Activated T-cell treated with anti-CD3 and anti-CD28 coated beads, Interleukin-2, amount 50 U/mL, for 1 hour (primary cell): ENCODE measurements at places on chromosomes 1 and 21.

DNA sequence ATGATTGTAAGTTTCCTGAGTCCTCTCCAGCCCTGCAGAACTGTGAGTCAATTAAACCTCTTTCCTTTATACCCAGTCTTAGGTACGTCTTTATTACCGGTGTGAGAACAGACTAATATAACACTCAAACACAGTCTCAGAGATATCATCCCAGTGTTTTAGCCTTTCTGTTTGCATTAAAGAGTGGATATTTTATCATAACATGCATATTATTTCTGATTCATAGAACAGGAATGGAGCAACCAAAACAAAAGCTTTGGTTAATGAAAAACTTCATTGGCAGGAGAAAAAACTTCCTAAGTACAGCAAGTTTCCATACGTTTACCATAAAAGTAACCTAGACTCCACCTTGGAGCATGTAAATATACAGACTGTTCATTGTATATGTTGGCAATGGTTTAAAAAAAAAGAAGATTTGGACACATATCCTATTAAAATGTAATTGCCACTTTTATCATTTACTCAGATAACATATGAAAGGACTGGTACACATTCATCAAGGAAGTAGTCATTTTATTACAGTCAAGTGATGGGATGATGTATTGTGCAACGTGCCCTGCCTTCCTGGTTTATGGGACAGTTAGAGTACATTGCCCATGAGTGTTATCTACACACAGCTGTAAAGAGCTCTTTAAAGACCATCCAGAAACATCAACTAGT, 144.8 kb downstream of the ETS2 start:
- no peak for DNase-seq

DNA sequence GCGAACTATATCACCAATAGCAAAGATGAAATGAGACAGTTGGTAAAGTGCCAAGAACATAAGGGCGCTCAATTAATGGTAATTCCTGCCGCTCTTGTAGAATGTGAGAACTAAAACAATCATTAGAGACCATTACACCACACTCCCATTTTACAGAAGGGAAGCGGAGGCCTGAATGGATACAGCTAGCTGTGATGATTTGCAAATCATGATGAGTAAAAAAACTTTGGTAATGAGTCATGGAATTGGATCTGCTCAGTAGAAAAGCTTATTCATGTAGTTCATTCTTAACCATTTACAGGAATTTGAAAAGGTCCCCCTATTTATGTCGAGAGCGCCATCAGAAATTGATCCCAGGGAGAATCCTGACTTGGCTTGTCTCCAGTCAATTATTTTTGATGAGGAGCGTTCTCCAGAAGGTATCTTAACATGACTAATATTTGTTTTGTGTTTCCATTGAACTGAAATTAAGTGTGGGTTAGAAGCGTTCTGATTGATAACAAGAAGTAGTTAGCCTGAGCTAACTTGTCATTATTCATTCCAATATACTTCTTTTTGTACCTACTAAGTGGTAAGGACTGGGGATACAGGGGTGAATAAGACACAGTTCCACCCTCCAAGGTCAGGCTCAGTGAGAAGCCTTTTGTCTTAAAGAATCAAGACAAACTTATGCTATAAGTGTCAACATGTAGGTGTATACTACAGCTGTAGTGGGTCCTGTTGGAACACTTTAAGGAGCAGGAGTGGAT, 812 bp downstream of the TTC4 start:
- DNase-seq, result no peak

- DNase-seq, result no peak
Measured at GRCh38 chr1:151277249-151277648, 4.8 kb upstream of the ZNF687 start.

- no peak for DNase-seq
Measured at GRCh38 chr1:53655931-53656746, 82.8 kb downstream of the GLIS1 start.

DNA sequence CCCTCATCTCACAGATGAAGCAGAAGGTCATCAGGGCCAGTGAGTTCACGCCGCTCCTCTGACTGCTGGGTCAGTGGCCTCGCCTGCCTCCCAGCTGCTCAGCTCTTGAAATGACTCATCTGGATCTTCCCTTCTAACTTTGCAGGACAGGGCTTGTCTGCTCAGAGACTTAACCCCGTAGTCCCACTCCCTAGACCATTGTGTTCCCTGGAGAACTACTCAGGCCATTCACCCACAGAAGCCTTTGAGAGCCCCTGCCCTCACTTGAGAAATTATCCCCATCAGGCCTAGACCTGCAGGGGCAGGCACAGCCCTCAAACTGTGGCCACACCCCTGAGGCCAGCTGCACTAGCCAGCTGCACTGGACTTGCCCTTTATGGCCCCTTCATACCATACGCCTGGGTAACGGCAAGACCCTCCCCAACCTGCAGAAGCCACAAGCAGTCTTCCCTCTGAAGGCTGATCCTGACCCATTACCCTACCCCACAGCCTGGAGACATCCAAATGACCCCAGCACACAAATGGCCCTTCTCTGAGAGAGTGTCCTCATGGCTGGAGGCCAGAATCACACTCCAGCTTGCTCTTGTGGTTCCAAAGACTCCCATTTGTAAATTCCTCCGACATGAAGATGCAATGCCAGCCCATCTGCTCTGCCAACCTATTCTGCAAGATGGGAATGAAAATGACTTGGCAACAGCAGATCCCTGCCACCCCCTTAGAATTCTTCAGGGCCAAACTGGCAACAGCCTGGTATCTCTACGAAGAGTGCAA, 33.2 kb downstream of the RCSD1 start:
- no peak for DNase-seq
